NCI-H1930 (cell line): ENCODE measurements at places on chromosomes 6 and 20.

- DNase-seq, result no peak
Observed at GRCh38 chr20:58003525-58003924, 224.9 kb downstream of the ANKRD60 start.

- no peak for DNase-seq
Observed at GRCh38 chr6:34360556-34360955, 31.9 kb downstream of the NUDT3 start.

GRCh38 chr20:58908221-58908620 lies 55.7 kb downstream of the GNAS start:
- no peak for DNase-seq

DNA sequence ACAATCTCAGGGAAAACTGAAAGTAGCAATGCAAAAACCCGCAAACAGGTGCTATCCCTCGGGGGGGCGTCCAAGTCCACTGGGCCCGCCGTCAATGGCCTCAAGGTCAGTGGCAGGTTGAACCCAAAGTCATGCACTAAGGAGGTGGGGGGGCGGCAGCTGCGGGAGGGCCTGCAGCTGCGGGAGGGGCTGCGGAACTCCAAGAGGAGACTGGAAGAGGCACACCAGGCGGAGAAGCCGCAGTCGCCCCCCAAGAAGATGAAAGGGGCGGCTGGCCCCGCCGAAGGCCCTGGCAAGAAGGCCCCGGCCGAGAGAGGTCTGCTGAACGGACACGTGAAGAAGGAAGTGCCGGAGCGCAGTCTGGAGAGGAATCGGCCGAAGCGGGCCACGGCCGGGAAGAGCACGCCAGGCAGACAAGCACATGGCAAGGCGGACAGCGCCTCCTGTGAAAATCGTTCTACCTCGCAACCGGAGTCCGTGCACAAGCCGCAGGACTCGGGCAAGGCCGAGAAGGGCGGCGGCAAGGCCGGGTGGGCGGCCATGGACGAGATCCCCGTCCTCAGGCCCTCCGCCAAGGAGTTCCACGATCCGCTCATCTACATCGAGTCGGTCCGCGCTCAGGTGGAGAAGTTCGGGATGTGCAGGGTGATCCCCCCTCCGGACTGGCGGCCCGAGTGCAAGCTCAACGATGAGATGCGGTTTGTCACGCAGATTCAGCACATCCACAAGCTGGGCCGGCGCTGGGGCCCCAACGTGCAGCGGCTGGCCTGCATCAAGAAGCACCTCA lies 166.3 kb downstream of the DTNBP1 start:
- no peak for DNase-seq

DNA sequence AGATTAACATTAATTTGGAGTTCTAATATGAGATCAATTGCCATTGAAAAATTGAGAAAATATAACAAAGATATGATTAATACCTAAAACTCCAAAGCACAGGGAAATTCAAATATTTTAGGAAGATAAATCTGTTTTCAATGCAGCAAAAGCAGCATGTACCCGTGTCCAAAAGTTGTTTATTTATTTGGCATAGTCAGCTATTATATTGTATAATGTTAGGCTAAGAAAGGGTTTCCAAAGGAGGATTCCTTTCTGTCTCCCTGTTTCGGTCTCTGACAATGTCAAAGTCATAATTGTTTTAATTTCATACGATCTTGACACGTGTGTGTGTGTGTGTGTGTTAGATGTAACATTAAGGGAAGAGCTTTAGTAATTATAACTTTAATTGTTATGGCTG lies 914.5 kb downstream of the EYS start:
- no peak for DNase-seq

DNA sequence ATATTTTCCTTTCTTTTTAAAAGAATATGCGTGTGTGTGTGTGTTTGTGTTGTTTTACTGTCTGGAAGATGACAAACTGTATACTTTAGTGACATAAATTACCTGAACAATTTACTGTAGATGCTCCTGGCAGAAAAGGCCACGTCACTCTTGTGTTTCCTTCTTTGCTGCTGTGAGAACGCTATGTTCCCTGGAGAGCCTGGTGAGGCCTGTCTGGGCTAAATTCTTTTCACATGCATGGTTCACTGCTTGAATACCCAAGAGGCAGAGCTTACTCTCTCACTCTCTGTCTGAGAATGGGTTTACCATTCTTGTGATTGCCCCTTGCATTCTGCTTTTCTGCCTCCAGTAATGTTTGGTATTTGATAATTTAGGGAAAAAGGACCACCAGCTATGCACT lies 64.3 kb downstream of the EDN1 start:
- no peak for DNase-seq

DNA sequence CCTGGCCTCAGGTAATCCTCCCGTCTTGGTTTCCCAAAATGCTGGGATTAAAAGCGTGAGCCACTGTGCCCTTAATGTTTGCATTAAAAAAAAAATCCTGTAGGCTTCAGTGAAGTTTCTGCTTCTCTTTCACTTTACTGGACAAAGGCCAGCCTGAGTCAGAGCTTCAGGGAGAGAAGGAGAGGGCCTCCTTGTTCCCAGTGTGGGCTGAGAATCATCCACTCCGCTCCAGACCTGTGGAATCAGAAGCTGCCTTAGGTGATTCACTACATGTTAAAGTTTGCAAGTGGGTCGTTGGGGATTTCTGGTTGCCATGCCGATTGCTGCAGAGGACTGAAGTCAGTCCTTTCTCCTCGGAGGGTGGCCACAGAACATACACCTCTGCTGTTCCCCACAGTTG lies 113.3 kb upstream of the EEF1E1 start:
- no peak for DNase-seq

- no peak for DNase-seq
Observed at GRCh38 chr20:38156888-38157634, 8.0 kb downstream of the TGM2 start.
